ENCODE measurements at places on chromosomes 12 and 14.

DNA sequence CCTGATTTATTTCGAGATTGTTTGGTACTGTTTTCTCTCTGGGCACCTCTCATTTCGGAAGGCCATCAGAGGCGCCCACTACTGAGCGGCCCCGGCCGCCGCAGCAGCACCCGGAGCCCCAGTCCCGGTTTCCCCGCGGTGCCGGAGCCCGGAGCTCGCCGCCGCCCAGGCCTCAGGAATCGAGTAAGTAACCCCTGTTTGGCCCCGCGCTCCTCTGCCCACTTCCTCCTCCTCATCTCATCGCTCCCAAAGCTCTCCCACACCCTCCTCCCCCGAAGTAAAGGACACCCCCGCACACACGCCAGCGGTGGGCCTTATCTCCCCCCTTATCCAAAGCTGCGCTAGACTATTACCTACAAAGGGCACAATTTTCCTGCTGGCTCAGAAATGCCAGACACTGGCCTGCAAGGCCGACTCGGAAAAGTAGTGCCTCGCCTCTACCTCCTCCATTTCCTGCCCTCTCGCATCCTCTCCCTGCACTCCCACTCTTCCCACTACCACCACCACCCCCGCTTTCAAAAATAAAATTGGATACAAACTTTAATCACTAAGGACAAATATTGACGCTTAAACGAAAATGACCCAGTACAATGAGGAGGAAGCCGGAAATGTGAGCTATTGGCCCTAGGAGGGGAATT lies 637 bp upstream of the FOXG1 start:
- no peak for DNase-seq

GRCh38 chr12:40464121-40464520 lies 228.1 kb upstream of the CNTN1 start:
- no peak for DNase-seq

- no peak for DNase-seq
Measured at GRCh38 chr14:103130017-103130764, 6.9 kb downstream of the TNFAIP2 start.

GRCh38 chr12:105267711-105268110 lies 31.7 kb upstream of the APPL2 start:
- DNase-seq: no peak

DNA sequence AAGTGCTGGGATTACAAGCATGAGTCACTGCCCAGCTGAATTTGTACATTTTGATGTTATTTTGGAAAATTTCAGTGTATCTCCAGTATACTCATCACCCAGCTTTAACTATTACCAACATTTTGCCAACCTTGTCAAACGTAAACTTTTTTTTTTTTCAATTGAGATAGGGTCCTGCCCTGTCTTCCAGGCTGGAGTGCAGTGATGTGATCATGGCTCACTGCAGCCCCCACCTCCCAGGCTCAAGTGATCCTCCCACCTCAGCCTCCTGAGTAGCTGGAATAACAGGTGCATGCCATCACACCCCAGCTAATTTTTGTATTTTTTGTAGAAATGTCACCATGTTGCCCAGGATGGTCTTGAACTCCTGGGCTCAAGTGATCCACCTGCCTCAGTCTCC lies 29.2 kb downstream of the MDM2 start:
- no peak for DNase-seq

- DNase-seq: peak; percentile 40
Measured at GRCh38 chr14:38339696-38340095, 83.8 kb upstream of the CLEC14A start.

DNA sequence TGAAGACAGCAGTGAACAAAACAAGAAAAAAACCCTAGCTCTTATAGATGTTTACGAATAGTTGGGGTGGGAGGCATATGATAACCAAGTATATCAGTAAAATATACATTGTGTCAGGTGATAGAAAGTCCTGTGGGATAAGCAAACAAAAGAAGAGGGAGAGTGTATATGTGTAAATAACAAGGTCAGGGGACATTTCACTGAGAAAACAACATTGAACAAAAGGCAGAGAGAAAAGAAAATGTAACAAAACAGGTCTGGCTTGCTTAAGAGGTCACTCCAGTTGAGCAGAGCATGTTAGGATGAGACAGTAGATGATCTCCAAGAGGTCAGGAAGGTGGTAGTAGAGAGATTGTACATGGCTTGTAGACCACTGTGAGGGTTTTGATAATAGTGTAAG lies 304.1 kb downstream of the ACSS3 start:
- DNase-seq: no peak

DNA sequence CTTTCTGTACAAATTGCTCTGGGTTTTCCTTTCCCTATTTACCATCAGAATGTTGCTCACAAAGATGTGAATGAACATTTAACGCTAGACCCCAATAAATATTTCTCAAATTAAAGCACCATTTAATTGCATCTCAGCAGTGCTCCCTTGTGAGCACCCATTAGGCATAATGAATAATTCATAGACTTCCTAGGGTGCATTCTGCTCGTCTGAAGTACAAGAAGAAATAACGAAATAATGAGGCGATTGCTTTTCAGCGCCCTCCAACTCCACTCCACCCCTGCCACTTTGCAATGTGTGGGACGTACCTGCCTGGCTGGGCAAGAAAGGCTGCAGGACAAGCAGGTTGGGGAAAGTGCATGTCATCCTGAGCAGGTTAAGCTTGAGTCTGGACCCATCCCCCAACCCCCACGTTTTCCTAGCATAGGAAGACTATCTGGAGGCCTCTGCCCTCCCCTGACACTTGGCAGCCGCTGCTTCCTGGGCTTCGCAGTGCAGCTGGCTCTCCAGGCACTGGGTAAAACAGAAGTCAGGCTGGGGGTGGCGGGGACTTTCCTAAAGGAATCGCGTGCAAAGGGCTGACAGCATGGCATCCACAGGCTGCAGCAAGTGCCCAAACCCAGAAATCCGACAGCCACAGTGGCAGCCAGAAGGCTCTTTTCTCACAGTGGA lies 253.7 kb downstream of the DUSP6 start:
- DNase-seq: no peak

- DNase-seq: no peak
Measured at GRCh38 chr12:109994401-109995175, 1.6 kb downstream of the GIT2 start.

Measured in stromal cell of bone marrow (primary cell).